ENCODE measurements at places on chromosomes 11 and 22. TPM values are rescaled to one million over a fixed set of nuclear protein-coding genes. Genes with fewer than 3 reads are reported as not detected.

OR52K1 gene
- not detected for total RNA-seq

ETS1 gene
- 208 TPM for total RNA-seq

DCDC1 gene
- 1.7 TPM for total RNA-seq

CASP5 gene
- not detected for total RNA-seq

CRYBB1 gene
- 2.1 TPM for total RNA-seq

KLHDC7B gene
- 0.48 TPM for total RNA-seq

FSHB gene
- not detected for total RNA-seq

TENM4 gene
- total RNA-seq = 18.9 TPM

YPEL4 gene
- 1.8 TPM for total RNA-seq

SCGB2A2 gene
- not detected for total RNA-seq

HSPB2 gene
- not detected for total RNA-seq

OR52H1 gene
- total RNA-seq = 0.48 TPM

MIAT gene
- total RNA-seq = 2.3 TPM

DDI1 gene
- not detected for total RNA-seq

KCNJ1 gene
- total RNA-seq = not detected

MS4A3 gene
- not detected for total RNA-seq

SEPTIN5 gene
- total RNA-seq = 3.7 TPM

SLC16A8 gene
- 0.38 TPM for total RNA-seq

DDIAS gene
- 0.79 TPM for total RNA-seq

KMT2A gene
- 59.9 TPM for total RNA-seq

NNMT gene
- 712 TPM for total RNA-seq

CREB3L1 gene
- total RNA-seq = 8.7 TPM

Data from omental fat pad (tissue), 4 donors.